Bone marrow (tissue), 2 donors: ENCODE measurements at places on chromosomes 3 and 15.
A peak's percentile ranks its signal among the peaks of the same experiment; 100 is the strongest.

GRCh38 chr3:31571325-31571724 lies 38.6 kb downstream of the STT3B start:
- no peak for DNase-seq

DNA sequence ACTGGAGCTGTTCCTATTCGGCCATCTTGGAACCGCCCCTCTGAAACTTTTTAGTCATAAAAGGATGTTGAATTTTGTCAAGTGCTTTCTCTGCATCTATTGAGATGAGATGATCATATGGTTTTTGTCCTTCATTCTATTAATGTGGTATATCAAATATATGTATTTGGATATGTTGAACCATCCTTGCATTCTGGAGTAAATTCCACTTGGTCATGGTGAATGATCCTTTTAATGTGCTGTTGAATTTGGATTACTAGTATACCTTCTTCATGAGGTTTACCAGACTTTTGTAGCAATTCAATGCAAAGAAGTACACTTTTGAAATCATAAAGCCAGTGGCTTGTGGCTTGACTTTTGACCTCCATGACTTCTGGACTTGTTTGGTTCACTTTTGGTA lies 33.4 kb upstream of the XRN1 start:
- no peak for DNase-seq

DNA sequence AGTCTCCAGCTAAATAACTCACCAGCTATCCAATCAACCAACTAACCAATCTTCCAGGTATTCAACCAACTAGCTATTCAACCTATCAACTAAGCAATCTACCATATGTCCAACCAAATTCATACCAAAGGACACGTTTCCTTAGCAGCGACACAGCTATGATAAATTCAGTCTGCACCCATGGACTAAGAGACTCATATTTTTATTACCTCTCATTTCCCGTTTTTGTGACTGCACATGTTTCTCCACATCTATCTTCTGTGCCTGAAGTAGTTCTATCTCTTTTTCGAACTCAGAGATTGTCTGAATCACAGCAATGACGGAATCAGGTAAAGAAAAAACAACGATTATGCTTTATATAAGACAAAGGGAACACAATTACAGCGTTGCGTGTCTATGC lies 34.0 kb upstream of the GNB5 start:
- DNase-seq = no peak

GRCh38 chr15:82100111-82100929 lies 54.5 kb upstream of the MEX3B start:
- DNase-seq = no peak

DNA sequence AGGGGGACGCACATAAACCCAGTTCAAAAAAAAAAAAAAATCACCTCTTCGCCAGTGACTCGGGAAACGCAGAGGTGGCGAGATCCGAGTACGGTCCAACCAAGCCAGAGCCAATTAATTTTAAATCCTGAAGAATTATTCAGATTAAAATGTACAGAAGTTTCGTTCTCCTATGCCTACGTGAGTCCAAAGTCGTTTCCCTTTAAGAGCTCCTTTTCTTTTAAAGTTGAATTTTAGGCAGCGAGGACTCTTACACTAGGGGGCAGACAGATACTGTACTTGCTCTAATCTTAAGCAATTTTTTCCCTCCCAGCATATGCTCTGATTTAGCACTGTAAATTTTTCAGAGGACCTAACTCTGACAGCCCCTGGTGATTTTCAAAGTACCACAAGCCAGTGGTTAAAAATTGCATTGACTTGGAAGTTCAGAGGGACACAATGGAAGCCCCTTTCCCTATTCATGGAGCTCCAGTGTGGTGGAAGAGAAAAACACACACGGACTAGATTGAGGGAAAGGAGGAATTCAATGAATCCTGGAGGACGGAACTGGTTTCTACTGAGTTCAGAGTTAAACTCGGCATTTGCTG lies 3.3 kb upstream of the NR2F2 start:
- no peak for DNase-seq

DNA sequence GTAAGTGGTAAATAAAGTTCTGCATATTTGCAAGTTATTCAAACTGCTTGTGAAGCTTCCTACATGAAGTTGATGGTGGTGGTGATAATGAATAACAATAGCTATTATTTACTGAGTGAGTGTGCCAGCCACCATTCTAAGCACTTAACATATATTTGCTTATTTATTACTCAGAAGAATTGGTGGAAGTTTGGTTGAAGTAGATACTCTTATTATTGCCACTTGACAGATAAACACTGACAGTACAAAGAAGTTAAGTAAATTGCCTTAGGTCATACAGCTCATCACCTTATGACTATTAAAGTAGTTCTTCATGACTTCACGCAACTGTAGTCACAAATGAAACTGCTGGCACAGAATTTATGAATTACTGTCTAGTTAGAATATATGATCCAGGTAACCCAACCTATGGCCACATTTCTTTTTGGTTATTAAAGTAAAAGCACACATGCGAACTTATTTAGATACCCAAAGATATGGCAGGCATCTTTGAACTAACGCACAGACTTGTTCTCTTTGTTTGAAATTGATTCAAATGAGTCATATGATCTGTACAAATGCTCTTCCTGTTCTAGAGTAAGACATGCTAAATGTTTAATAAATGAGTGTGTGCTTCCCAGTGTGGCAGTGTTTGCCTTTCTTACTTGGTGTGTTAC lies 99.8 kb upstream of the NR2F2 start:
- DNase-seq = no peak

- DNase-seq = no peak
Measured at GRCh38 chr3:181683563-181683962, 28.2 kb upstream of the SOX2 start.

- DNase-seq = no peak
Measured at GRCh38 chr3:184770541-184770940, 41.4 kb upstream of the VPS8 start.

DNA sequence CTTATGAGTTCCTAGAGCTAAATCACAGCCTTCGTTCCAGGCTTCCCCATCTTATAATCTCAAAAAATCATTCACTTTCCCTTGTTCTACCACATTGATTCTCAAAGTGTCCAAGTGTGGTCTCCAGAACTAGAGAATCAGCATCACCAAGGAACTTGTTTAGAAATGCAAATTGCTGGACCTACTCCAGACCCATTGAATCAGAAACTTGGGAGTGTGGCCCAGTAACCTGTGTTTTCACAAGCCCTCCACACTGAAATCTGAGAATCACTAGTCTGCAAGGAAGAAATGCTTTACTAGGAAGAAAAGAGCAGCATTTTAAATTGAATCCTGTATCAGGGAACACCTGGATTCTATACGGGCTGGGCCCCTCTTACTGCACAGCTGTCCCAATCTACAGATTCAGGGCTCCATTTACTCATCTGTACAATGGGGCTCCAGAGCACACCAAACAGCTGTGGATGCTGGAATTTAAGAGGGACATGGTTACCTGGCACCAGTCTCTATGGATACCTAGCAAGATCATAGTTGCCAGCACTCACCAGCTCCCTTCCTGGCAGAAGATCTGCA lies 3.9 kb downstream of the MEGF11 start:
- DNase-seq = no peak

- peak; percentile 70 for DNase-seq
Measured at GRCh38 chr3:184017672-184018423, at the start of gene ABCC5. TSS of gene ABCC5 (minus strand) at chr3:184017884. CDS start at chr3:184014392, 3,492 bp downstream.

- DNase-seq = no peak
Measured at GRCh38 chr3:49271047-49271446, 6.0 kb downstream of the C3orf62 start.

DNA sequence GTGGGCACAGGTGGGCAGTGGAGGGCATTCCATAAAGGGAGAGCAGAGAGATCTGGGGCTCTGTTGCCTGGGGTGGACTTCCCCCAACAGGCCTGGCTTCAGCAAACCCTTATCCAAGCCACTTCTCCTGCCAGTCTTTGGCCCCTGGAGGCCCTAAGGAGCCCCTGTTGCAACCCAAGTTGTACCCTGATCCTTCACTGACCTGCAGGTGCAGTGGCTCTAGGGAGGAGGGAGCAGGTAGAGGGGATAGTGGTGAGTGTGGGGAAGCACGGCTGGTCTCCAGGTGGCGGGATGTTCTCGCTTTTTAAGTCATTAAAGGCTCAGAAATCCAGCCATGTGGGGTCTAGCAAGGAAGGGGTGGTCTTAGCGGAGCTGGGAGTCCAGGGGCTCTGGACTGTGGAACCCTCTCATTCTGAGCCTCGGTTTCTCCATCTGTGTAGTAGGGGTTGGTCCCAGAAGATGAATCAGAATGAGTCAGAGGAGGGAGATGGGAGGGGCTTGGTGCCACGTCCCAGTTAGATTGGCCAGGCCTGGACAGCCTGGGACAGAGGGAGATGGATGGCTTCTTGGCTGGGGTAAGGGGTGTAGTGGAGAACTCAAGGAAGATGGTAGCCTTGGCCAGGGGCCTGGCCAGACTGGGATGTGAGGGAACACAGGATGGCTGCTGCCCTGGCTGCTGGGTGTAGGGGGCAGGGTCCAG lies 2.6 kb downstream of the ZBTB47 start:
- no peak for DNase-seq

DNA sequence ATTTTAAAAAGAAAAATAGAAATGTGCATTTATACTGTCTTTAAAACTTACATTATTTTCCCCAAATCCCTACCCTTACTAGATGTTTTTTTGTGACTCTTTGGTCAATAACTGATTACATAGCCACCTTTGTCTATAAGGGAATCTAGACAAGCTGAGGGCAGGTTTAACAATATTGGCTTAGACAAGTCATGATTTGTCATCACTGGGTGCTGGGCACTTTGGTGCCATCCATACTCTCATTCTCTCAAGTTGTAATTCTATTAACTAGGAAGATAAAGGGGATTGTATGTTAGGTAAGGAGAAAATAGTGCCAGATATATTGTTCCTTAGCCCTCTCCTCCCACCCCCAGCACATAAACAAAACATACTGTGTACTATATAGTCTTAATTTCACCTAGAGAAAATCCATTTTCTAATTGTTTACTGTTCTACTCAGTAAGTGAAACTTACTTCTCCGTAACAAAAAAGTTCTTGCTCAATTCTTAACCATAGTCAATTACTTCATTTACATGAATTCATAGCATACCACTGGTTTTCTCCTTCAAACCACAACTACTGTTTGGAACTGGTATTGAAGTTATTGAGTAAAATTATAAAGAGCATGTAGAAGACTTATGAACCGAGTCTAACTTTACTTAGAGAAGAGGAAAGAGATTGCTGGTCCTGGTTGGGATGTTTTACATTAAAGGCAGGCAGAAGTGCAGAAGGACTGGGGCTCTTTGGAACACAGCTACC lies 877.1 kb downstream of the PDCD6IP start:
- no peak for DNase-seq

DNA sequence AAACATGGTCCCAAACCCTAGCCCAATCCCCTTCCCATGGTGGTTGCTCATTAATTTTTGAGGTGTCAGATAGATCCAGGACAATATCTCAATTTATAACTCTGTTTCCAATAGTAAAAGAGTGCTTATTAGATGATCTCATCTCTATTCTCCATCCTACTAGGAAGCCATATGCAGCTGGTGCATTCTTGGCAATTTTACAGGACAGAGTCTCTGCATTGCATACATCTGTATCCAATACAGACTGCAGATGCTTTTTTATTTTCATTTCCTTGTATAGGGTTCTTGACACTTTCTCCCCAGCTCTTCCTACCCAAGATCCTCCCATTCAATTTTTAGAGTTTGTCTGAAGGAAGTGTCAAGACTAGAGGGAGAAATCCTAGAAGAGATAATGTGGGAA lies 194.8 kb upstream of the DPH6 start:
- no peak for DNase-seq

- no peak for DNase-seq
Measured at GRCh38 chr15:56893364-56893678, 25.1 kb upstream of the TCF12 start.

DNA sequence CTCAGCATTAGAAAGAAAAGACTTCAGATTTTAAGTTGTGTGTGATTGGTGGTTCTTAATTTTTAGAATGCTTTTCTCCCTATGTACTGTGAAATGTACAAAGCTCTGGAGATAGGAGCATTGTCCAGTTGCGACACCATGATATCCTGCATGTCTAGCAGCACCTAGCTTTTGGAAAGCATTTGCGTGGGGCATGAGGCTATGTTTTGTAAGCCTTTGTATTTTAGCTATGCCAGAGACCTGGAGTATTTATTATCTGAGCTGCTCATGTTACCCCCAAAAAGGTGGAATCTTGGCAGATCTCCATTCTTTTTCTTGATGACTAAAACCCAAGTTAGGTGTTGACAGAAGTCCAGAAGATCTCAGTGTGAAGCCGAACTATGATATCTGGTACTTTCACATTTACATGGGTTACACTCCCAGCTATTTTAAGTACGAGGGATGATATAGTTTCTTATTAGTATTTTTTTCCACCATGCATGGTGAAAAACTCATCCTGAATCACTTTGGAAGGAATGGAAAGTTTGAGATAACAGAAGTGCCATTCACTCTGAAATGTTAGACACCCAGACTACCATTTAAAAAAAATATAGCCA lies 126.7 kb upstream of the SAMMSON start:
- no peak for DNase-seq

DNA sequence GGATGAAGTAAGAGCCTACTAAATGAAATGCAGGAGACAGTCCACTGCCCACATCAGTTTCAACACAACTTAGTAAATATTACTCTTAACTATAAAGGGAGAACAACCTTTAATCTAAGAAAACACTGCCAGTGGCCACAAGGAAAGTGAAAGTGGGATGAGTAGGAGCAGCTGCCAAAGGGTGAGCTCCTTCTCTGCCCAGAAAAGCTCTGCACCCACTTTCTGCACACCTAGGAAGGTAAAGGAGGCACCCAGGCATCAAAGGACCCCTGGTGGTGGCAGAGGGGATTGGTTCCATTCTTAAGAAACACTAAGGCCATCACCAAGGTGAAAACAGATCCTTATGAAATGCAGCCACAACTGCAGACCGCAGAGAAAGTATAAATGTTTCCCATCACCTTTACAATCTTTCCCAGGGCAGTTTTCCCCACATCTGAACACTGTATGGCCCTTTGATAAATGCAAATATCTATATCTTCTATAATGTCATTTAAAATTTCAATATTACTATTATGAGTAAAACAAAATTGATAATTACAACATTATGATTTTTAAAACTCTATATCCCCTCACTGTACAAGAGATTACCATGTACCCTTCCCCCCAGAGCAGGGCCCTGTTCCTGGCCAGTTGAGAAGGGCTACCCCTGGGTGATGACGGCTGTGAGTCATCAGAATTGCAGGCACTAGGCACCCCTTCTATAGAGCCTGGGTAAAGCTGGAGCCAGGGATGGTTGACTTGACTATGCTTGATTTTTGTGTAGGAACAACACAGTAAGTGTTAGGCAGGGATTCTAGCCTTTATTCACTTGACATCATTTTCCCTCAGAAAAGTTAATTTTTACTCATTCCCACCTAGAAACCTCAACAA lies 92.0 kb downstream of the SNRK start:
- DNase-seq = no peak

DNA sequence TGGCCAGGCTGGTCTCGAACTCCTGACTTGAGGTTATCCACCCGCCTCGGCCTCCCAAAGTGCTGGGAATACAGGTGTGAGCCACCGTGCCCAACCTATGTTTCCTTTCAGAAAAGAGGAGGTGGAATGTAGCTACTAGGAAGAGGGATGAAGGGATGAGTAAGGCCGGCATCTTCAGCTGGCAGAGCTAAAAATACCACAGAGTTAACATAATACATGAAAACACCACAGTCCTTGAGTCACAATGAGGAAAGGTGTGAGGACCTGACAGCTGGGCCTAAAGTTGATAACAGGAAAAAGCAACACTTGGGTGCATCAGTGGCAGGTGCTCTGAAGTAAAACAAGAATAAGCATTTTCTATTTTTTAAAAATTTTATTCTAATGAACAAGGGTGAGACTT lies 392.2 kb downstream of the DIPK2A start:
- DNase-seq = no peak
